ENCODE measurements at places on chromosomes 16 and 17.

DNA sequence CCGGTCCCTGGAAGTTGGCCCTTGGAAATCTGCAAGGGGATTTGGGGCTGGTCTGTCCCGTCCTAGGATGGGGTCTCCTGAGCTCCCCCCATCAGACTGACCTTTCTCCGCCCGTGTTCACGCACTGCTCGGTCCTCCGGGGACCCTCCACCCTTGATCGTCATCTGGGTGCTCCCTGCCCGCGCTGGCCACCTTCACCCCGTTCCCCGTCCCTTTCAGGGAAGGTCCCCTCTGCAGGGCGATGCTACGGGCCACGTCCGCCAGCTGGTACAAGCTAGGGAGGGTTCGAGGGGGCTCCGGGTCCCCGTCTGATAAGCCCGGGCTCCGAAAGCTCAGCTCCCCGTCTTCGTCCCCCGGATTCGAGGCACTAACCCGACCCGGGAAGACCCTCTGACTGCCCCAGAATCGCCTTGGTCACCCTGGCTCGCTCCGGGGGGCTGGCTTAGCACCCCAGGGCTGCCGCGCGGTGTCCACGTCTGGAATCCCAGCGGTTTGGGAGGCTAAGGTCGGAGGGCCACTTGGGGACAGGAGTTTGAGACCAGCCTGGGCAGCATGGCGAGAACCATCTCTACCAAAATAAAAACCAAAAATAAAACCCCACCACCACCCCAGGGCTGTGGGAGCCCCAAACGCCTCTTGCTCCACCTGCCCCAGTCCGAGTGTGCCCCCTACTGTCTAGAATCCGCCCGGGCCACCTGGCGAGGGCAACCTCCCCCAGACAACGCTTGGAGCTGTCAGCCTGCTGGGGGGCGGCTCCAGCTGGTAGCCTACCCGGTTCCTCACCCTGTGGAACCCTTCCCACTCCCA is 1.1 kb upstream of the SLC43A2 start:
- DNase-seq = peak; percentile 79

- no peak for DNase-seq
Measured at GRCh38 chr17:73308017-73308823, 3.6 kb downstream of the CDC42EP4 start.

- DNase-seq = no peak
Measured at GRCh38 chr17:14204084-14204483, 32.6 kb downstream of the CDRT15 start.

DNA sequence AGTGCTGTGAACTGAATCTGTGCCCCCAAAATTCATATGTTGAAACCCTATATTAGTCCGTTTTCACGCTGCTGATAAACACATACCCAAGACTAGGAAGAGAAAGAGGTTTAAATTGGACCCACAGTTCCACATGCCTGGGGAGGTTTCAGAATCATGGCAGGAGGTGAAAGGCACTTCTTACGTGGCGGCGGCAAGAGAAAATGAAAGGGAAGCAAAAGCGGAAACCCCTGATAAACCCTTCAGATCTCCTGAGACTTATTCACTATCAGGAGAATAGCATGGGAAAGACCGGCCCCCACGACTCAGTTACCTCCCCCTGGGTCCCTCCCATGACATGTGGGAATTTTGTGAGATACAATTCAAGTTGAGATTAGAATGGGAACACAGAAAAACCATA is 3.7 kb upstream of the SPDYE4 start:
- no peak for DNase-seq

- DNase-seq = peak; percentile 48
Measured at GRCh38 chr17:40554646-40555295, 10.5 kb downstream of the CCR7 start.

DNA sequence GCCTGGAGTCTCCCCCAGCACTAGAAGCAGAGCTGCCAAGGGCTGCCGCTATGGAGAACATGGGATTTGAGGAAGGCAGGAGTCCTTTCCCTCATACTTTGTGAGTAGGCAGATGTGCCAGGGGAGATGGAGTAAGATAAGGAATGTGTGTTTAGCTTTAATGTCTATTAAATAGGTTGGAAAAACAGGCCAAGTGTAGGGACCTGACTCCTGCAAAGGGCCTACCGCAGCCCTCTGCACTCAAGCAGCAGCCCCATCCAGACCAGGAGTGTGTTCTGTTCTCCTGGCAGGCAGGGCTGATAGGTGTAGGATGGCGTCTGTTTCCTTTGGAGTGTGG is 1.8 kb upstream of the MIF4GD start:
- no peak for DNase-seq

- no peak for DNase-seq
Measured at GRCh38 chr16:48564544-48565444, 45.2 kb downstream of the N4BP1 start.

DNA sequence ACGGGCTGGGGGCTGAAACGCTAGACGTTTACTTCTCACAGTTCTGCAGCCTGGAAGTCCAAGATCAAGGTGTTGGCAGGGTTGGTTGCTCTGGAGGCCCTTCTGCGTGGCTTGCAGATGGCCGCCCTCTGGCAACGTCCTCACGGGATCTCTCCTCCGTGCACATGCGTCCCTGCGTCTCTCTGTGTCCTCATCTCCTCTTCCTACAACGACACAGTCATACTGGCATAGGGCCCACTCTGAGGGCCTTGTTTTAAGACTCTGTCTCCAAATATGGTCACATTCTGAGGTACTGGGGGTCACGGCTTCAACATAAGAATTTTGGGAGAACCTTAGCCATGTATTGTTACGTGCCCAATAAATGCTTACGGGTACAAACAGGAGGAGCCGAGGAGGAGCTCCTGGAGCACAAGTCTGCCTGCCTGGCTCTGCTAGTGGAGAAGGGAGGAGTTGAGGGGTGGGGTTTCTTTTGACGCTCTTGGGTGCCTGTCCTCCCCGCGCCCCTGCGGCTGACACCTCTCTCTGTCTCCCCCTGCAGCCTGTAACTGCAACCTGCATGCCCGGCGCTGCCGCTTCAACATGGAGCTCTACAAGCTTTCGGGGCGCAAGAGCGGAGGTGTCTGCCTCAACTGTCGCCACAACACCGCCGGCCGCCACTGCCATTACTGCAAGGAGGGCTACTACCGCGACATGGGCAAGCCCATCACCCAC is 141.1 kb downstream of the NTN1 start:
- DNase-seq = no peak

DNA sequence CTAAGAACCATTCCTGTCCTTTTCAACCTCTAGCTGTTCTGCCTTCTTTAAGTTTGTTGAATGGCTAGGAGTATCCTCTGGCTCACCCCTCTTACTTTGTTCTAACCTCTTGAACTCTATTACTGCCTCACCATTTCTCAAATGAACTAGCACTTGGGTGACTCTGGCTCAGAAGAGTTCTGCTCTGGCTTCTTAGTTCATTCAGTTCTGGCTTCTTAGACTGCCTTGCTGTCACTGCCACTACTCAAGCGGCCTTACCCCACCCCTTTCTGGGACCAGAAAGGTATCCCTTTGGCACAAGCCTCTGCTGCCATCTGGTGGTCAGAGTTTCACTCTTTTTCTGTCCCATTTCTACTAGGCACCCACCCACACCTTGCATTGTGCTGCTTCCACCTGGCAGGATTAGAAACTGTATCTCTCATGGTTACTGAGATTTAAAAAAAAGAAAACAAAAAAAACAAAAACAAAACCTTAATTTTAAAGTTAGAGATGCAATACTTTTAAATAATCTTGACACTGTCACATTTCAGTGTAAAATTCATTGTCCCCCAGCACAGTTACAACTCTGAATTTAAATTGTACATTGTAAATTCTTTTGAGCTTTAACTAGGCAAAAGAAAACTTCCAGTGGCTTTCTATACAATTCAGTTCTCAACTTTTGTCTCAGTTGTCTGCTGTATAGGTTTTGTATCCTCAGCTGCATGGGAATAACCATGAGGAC is 6.9 kb upstream of the ABCA10 start:
- peak; percentile 57 for DNase-seq

DNA sequence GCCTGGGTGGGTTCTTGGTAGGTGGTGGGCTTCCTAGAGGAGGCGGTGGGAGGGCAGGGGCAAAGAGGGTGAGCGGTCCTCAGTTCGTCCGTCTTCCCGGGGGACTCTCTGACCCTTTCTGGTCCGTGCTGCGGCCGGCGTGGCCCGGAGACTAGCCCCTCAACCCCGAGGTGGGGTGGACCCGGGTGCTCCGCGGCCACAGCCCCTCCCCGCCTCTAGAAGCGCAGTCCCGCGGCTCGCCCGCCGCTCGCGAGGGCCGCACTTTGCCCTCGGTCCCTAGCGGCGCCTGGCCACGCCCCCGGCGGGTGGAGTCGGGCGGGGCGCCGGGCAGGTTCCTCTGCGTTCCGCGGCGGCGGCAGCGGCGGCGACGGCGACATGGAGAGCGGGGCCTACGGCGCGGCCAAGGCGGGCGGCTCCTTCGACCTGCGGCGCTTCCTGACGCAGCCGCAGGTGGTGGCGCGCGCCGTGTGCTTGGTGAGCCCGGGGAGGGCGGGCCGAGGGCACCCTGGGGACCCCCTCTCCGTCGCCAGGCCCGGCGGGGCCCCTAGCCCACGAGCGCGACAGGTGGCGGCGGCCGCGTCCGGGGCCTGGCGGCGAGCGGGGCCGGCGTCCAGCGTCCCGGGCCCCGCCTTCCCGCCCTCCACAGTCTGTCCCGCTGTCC is at the start of gene SYNGR2:
Gene SYNGR2, plus strand, starts transcription at position 340 of the 661 bp plus-strand sequence. Its CDS starts 36 bp downstream, at position 376.
- DNase-seq = peak; percentile 80

Measured in CD8-positive, alpha-beta T cell (primary cell).